ENCODE measurements at places on chromosomes 2 and 18.

DNA sequence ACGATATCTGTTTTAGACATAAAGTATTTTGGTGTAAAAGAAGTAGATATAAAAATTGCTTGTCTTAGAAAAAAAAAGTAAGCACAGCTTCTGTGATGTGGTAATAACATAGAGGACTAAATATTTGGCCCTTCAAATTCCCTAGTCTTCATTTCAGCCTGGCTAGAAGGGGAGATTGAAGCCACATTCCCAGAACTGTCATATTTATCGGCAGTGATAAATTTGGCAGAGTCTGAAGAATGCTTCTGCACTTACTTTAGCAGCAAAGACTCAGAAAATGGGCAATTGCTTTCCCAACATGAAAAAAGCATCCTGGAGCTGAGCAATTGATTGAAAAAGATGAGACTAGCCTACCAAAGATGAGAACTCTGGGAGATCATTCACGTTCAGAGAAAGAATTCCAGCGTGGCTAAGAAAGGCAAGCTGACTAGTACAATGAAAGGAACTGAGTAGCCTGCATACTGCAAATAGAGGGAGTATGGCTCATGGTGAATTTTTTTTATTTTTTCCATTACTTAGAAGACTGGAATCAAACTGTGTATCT, 278.7 kb upstream of the KLHL29 start:
- DNase-seq, result no peak

DNA sequence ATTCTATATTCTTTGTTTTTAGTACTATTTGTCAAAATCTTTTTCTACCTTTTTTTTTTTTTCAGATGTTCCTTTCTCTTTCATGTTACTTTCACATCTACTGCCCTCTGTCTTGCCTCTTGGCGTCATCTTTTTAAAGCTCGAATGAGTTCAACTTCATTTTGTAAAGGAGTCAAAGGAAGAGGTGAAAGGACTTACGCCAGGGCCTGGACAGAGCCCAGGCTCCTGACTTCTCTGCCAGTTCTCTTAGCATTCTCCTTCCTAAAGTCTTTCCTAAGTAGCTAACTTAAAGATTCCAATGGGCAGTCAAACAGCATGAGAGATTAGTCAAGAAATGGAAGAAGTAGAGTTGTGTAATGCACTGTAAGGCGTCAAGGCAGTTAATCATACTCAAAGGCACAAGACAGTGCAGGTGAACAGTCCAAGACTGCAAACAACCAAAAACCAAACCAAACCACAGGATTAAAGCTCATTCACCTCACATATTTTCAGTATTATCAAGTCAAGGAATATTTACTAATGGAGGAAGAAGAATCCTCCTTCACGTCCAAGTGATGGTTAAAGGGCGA, 301.7 kb downstream of the TCF4 start:
- DNase-seq, result no peak

DNA sequence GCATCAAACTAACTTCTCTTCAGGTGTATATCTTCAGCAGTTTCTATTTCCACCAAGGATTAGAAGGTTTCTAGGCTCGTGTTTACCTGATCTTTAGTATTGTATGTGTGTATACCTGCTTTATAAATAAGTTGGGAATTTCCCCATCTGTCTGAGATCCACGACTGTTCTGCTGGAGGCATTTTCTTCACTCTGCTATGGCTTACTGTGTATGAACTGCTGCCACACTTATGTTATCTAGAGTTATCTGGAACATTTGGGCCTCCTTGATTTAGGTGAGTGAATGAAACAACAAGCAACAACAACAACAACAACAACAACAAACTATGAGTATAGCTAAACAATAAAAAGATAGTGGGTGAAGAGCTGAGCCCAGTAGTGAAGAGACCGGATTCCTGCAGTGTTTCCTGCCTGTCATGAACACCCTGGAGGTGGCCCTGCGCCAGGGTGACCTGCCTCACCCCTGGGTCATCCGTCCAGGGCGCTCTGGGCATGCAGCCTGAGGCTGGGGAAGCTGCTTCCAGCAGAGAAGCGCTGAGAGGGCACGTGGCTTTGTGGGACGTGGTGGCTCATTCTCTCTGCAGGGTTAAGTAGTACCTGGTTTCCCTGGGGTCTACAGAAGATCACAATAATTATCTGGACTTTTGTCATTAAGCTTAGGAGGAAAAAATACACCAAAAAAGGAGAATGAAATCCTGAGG, 56.1 kb upstream of the GATA6 start:
- no peak for DNase-seq

- DNase-seq, result no peak
These were observed 251.6 kb downstream of the GALR1 start for GRCh38 chr18:77501266-77501665.

DNA sequence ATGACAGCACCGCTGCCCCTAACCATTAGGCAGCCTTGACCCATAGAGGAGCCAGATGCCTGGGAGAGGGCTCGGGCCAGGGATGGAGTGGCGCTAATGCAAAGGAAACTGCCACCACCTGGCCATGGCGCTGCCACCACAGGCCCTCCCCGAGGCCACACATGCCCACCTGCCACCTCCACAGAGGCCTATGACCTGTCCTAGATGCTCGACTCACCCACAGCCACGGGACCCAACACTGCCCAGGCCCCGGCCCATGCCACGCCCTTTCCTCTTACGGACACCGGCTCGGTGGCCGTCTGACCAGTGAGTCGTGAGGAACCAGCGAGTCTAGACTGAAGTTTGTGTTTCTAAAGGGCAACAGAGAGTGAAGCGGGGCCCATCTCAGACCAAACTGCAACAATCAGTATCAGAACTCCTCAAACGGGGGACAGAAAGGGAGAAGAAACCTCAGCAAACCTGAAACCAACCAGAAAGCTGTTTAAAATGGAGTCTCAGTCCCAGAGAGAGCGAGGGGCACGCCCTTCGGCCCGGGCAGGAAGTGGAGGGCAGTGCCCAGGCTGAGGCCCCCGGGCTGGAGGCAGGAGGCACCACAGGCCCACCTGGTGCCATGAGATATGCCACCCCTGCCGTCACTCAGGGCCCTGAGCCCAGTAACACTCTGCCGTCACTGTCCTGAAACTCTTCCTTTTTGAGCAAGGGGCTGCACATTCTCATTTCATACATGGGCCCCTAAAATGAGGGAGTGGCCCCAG, 711 bp downstream of the GPR17 start:
- DNase-seq, result no peak

DNA sequence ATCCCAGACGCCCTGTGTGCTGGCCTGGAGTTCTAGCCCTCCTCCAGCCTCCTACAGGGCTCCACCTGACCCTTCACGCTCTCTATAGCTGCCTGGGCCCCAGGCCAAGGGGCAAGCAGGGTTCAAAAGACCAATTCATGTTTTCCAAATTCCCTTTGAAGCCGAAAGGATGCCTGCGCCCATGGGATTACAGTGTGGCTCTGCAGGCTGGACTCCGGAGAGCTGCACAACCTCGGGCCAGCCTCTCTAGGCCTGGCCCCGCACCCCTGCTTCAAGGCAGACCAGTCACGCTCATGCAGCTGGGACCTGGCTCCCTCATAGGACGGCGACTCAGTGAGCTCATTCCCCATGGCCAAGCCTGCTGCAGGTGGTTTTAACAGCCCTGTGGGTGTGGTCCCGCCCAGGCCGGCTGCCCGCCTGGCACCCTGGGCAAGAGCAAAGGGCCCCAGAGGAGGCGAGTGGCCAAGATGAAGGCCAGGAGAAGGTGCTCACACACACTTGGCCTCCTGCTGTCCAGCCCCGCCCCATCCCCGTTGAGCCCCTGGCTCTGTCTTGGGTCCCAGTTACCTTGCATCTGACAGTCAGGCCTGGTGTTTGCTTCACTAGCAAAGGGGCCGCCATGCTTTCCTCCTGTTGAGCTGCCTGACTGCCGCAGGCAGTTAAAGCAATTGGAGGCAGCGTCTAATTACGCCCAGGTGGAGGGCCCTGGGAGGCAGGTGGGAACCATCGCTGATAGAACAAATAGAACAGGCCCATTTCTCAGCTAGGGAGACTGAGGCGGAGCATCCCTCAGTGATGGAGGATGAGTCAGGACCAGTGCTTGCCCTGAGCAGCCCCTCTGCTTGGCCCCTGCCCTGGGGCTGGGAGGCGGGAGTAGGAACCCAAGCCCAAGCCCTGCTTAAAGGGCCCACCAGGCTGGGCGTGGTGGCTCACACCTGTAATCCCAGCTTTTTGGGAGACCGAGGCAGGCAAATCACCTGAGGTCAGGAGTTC, 56.9 kb downstream of the SMAD7 start:
- DNase-seq, result no peak

GRCh38 chr2:180670302-180671003, 310.0 kb upstream of the UBE2E3 start:
- no peak for DNase-seq

DNA sequence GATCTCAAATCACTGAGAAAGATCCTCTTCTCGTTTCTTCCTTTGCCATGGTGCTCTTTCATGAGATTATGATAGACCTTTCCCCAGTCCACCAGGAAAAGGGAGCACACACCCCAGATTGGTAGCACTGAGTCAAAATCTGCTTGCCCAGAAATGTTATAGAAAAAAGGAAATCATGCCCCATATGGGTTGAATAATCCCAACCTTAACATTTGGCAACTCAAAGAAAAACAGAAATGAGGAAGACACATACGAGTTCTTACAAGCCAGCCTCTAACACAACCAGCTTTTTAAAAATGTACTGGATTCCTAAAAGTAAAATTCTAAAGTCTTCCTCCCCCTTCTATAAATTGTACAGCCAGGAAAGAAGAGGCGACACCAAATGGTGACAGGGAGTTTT, 103.0 kb downstream of the ANKRD44 start:
- DNase-seq, result no peak

DNA sequence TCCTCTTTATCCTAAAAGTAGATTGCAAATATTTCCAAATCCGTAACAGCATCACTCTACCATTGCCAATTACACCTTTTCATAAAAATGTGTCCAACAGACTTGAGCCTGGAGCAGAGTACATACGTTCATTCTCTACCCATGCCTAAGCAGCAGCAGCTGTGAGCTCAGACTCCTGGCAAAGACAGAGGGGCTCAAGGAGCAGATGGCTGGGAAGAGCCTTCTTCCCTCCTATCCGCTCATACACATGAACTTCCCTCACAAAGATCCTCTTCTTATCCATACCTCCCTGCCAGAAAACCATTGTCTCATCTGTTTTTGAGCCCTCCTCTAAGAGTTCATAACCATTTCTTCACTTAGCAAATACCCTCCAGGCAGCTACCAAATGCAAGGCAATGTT, 164.3 kb upstream of the ARL4C start:
- no peak for DNase-seq

DNA sequence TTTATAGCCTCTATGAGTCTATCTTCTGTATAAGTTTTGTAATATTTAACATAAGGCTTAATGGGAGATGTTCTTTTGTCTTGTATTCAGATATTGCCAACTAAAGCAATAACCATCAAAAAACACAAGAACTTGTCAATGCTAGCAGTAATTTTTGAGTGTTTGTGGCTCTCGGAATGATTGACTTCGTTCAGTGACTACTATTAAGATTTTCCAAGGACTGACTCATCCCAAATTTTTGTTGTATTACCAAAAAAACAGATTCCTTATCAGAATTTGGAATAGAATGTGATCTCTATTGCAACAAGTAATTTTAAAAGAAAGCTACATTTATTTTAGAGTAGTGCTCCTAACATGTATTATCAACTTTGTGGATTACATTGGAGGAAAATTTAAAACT, 8.1 kb downstream of the NABP1 start:
- no peak for DNase-seq

DNA sequence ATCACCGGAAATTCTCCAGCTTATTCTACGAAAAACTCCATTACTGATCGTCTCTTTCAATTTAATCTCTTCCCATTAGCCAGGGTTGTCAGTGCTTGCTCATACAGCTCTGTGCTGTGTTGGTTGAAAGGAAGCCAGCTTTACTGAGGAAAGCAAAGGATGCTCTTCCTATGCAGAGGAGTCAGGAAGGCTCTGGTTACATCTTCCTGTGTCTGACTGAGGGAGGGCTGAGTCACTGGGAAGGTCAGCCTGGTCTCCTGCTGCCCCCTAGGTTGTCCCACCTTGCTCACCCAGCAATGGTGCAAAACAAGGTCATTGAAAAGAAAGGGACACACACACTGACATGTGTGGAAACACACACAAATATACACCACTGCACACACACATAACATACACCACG, 975.6 kb downstream of the DCDC2C start:
- no peak for DNase-seq

DNA sequence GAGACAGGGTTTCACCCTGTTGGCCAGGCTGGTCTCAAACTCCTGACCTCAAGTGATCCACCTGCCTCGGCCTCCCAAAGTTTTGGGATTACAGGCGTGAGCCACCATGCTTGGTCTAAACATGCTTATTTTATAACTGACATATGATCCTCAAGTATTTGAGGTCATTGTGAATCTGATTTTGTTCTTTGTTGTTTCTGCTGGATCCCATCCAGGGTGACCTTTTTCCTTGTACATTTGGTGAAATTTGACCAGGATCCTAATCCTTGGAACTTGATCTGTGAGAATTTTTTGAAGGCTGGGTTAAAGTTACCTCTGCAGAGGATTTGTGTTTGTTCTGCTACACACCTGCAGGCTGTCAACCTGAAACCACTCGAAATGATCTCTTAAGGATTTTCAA, 49.2 kb downstream of the NPAS2 start:
- DNase-seq, result no peak

GRCh38 chr2:29253026-29253425, 137.8 kb downstream of the CLIP4 start:
- DNase-seq, result no peak

- DNase-seq, result no peak
These were observed 42.3 kb upstream of the NETO1 start for GRCh38 chr18:72910045-72910444.

DNA sequence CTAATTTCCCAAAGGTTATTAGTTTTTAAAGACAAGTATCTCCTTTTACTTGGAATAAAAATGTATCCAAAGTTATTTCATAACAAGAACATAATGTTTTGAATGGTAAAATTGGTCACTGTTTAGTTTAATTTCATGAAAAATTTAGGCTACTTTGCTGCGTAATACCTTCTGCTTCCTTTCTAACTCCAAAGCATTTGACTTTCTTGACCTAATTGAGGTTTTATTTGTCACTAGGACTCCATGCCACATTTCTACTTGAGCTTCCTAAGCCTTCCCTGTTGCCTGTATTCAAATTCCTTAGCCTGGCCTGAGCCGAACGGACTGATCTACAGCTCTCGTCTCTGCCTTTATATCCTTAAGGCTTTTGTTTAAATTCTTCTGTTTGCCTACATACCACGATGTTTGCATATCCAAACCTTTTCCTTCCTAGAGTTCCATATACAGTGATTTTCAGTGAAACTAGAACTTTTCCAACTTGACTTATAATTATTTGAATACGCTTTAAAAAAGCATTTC, 25.1 kb downstream of the ARMC9 start:
- DNase-seq, result no peak

Measured in GF-D8 (cell line).